Uterus (tissue), 4 donors: ENCODE measurements at places on chromosomes 2 and 18. TPM values are rescaled to one million over a fixed set of nuclear protein-coding genes. Genes with fewer than 3 reads are reported as not detected.

The MEX3C gene
- total RNA-seq, result 69.4 TPM

The NEU2 gene
- not detected for total RNA-seq

The ZRANB3 gene
- 1.8 TPM for total RNA-seq

The WNT6 gene
- total RNA-seq, result 1.0 TPM

DNA sequence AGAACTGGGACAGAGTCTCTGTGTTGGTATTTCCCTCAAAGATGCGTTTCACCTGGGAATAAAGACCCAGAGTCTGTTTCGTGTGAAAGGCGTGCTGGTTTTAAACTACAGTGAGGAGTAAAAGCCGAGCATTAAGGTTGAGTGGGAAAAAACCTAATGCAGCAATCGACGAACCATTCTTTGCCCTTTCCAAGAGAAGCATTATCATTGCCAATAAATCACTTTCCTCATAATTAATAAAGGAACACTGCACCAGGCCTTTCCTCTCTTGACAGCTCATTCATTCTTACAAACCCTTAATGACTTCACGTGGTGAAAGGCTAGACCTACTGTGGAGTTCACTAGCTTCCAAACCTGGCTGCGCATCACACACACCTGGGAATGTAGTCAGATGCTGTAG lies 896 bp upstream of the SLC8A1 start:
- DNase-seq, result no peak

- DNase-seq, result no peak
These were observed 2.0 kb upstream of the DES start for GRCh38 chr2:219416235-219416602.

- DNase-seq, result no peak
These were observed 210.9 kb upstream of the PKDCC start for GRCh38 chr2:41836948-41837347.

DNA sequence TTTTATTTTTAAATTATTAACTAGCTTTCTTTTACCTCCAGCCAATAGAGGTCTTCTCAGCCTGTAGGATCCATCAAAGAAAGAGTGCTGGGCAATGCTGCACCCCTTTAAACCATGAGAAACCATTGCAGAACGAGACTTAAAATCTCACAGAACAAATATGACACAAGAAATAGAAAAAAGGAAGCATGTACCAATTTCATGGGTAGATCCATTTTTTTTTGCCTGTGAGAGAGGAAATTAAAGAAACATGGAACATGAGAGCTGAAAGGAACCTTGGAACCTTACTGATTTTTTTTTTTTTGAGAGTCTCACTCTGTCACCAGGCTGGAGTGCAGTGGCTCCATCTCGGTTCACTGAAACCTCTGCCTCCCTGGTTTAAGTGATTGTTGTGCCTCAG lies 14.0 kb downstream of the HRH4 start:
- no peak for DNase-seq

DNA sequence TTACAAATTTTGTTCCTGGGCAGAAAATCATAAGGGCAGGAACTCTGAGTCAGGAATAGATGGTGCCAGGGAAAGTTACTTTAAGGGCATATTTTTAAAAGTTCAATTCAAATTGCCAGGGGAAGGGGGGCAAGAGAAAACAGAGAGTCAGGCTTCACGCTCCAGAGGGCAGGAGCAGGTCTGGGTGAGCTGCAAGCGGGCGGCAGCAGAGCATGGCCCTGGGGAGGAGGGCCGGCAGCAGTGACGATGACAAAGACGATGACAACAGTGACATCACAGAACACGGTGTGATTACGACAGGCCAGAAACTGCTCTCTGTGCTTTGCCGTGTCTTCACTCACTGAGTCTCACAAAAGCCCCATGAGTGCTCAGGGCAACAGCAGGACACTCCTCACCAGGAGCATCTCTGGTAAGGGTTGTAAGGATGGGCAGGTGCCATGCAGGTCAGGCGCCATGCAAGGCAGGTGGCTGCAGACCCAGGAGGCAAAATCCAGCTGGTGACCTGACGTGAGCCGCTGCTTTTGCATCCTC lies 23.3 kb downstream of the CHST10 start:
- no peak for DNase-seq

GRCh38 chr2:181438261-181438660 lies 18.9 kb upstream of the ITGA4 start:
- DNase-seq, result no peak

DNA sequence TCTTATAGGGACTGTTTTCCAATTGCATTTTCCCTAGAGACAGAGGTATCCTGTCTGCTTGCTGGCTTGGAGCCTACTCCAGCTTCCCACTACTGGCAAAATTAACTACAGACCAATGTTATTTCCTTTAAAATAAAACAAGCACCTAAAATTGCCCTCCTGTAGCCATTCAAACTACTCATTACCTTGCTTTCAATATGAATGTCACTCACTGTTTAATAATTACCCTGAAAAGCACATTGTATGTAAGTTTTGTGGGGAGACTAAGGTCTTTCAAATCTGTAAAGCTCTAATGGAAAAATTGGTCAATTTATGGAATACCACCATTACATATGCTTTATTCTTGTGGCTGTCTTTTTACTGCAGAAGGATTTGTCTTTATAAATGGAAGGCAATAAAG lies 87.3 kb downstream of the DOCK10 start:
- no peak for DNase-seq

DNA sequence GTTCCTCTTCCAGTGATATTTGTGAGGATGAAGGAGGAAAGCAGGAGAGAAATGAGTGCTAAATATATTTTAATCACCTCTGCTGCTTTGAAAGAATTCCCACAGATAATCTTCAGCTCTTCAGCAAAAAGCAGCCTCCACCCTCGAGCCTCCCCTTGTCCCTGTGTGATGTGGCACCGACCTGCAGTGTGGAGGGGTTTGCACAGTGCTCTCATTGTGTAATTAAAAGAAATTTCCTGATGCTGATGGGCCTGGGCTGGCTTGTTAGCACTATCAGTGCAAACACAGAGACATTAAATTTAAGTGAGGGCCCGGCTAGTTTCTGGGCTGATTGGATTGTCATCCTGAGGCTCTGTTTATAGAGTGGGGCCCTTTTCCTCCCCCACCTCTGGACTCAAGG lies 53.4 kb downstream of the KIF5C start:
- no peak for DNase-seq
